ENCODE measurements at places on chromosomes 7 and 10.

- peak; percentile 10 for DNase-seq
Observed at GRCh38 chr10:119595676-119596515, 868 bp downstream of the TIAL1 start.

DNA sequence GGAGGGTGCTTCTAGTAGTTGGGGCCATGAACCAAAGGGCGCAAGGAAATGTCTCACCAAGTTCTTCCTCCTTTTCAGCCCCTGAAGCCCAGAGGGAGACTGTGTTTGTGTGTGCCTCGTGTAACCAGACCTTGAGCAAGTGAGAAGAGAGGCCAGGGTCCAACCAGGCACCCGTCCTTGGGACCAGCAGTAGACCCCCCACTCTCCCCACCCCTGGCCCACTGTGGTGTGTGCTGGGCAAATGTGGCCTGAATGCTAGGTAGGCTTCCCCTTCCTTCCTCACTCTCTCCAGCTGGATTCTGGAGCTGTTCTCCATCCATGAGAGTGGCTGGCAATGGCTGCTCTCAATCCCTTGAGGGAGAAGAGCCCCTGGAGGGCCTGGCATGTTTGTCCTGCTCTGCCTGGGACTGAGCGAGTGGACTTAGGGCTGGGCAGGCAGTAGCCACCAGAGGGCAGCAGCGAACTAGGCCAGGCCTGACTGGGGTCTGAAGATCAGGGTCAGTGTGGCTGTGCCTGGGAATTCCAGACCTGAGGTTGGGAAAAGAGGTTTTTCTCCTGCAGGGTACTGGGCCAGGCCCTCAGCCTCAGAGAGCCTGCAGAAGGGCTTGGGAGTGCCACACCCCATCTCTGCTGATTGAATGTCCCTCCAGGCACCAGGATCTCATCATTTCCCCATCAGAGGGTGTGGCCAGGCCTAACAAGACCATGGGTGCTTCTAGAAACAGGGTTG, 12.5 kb downstream of the SFRP5 start:
- peak; percentile 18 for DNase-seq

- DNase-seq, result peak; percentile 58
Observed at GRCh38 chr7:44072364-44073231, 7.2 kb upstream of the PGAM2 start.

DNA sequence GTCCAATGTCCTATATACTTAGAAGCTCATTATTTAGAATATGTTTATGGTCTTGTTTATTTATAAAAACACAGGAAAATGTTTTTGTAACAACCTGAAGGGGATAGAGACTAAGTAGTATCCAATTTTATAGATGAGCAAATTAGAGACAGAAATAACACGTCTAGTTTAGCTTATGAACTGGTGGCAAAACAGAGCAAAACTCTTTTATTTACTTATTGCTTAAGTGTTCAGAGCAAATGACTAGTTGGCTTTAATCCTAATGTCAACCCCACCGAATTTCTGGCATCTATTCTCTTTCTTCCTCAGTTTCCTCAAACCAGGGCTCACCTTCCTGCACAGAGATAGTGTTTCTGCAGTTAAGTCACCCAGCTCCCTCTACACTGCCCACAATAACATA, 792.8 kb downstream of the REEP3 start:
- DNase-seq, result no peak

- no peak for DNase-seq
Observed at GRCh38 chr10:90738885-90739284, 119.0 kb downstream of the HTR7 start.

- no peak for DNase-seq
Observed at GRCh38 chr10:71832967-71833366, 18.1 kb downstream of the PSAP start.

- DNase-seq, result no peak
Observed at GRCh38 chr7:17661982-17662585, 278.2 kb downstream of the SNX13 start.

DNA sequence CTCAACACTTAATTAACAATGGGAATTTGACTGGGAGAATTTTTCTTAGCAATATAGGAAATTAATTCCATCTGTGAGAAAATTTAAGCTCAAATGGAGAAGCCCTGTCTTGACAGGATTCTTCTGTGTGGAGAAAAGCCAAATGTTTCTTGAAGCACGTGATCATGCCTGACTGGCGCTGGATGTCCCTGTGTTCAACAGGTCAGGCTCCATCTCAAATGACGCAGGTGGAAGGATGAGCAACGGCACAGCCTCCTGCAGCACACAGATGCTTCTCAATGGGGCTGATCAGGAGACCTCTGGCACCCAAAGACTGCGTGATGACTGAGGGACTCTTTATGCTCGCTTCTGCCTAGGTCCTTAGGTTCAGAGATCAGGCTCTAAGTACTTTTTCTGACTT, 143.8 kb downstream of the RSU1 start:
- DNase-seq, result peak; percentile 76

DNA sequence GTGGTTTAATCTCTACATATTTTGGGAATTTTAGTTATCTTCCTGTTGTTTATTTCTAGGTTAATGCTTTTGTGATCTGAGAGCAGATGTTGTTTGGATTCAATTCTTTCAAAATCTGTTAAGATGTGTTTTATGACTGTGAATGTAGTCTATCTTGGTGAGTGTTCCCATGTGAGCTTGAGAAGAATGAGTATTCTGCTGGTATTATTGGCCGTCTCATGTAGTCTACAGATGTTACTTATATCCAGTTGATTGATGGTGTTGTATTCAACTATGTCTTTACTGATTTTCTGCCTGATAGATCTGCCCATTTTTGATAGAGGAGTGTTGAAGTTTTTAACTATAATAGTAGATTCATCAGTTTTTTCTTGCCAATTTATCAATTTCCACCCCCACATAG, 141.4 kb upstream of the FOXP2 start:
- DNase-seq, result no peak

DNA sequence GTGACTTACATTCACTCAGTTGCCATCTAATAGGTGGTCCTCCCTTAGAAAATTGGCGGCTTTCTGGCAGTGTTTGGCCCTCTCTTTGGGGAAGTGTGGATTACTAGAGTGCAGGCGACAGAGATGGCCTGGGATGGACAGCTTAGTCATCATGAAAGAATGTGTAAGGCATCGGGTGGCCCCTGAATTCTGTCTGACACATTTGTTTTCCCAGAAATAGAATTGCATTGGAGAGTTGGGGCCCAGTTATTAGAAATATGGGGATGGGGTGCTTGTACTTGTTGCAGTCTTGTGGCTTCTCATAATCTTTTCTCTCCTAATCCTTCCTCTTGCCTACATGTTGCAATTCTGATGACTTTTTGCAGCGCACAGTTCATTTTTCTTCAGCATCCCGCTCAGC, 13.8 kb downstream of the TCF7L2 start:
- no peak for DNase-seq

DNA sequence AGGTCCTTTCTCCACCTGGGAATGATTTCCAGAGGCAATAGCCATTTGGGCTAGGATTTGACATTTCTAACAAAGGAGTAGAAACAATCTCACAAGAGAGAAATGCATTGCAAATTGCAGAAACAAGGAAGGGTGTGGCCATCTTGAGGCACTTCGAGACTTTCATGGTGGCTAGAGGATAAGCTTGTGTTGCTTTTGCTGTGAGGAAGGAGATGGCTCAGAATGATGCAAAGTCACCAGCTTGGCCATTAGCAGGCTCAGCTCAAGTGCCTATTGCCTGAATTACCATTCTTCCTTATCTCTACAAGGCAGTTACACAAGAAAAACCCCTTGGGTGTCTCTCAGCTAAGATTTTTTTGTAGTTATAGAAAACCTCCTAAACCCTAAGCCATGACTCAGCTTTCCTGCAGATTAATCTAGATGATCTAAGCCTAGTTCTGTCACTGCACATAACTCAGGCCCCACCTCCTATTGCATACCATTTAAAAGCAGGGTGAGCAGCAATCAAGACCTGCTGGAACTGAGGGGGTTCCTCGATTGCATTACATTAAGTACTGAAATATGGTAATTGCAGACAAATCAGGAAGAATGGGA, 683.1 kb downstream of the NRG3 start:
- DNase-seq, result no peak

GRCh38 chr7:30429156-30429530, 49.4 kb downstream of the NOD1 start:
- DNase-seq, result no peak

- no peak for DNase-seq
Observed at GRCh38 chr7:235576-236395, 43.4 kb downstream of the FAM20C start.

- no peak for DNase-seq
Observed at GRCh38 chr7:79876848-79877252, 257.8 kb upstream of the GNAI1 start.

DNA sequence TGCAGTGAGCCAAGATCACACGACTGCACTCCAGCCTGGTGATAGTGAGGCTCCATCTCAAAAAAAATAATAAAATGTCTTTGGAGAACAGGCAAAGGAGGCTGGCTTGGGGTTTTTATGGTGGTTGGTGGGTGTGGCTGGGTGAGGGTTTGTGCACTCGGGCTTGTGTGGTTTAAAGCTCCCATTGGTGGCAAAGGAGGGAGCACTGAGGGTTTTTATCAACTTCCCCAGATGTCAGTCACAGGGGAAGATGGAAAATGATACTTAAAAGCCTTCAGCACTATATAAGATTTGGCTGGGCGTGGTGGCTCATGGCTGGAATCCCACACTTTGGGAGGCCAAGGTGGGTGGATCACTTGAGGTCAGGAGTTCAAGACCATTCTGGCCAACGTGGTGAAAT, 16.3 kb upstream of the RNF216 start:
- DNase-seq, result no peak

GRCh38 chr10:70549962-70550458, 52.5 kb downstream of the PRF1 start:
- no peak for DNase-seq

GRCh38 chr10:71882813-71883659, 32.0 kb upstream of the PSAP start:
- DNase-seq, result no peak

DNA sequence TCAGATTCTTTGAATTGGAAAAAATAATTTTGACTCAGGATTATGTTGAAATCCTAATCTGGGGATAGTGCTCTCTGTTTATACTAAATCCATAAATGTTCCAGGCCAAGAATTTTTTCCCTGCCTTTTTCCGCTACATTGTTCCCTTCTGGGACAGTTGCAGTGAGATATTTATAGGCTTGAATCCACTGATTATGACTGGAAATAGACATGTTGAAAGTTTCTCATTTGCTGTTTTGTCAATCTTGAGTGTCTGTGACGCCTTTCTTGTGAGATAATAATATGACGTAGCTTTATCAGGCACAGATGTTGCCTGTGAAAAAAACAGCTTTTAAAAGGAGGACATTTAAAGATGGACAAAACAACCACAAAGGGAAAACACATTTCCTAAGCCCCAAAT, 155.9 kb downstream of the ARID5B start:
- no peak for DNase-seq

- peak; percentile 7 for DNase-seq
Observed at GRCh38 chr7:49852619-49853462, 79.4 kb downstream of the VWC2 start.

DNA sequence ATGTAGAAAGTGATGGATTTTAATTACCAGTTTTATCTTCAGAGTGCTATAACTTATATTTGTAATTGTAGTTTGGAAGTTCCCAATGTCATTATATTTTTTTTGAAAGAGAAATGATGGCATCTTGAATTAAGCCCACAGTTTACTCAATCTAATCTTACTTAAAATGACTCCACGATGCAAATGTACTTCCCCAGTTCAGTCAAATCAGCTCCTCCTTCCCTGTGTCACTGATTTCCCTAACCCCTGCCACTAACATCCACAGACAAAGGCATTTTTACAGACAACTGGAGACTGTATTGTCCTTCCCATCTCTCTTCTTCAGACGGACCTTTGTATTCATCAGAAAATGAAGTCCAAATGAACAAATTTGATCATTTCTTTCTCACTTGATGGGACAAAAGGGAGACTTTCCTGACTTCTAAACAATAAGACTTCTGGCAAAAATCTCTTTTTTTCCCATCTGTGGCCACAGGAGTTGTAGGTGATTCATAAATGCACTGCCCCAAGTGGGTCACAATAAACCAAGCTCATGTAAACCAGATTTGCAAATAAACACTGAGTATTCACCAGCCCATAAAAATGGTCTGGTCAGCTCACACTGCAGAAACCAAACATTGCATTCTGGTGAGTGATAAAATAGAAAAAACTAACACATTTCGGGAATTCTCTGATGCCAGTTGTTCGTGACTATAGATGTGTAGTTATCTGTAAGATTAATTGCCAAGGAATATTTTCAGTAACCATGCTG, 162.9 kb downstream of the FANK1 start:
- no peak for DNase-seq

DNA sequence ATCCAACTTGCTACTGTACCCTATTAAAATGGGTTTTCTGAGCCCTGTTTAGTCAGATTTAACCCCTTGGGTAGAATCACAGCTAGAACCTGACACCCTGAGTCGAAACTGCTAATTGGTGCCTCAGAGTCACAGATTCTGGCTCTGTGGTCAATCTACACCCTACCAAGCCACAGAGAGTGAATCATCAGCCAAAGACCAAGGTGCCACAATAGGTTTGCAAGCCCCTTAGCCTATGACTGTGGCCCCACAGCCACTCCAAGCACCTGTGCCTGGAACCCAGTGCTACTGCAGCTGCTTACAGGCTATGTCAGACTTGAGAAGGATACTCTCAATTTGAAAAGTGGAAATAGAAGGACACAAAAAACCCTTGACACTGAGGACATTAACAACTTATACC, 202.8 kb upstream of the KCND2 start:
- DNase-seq, result no peak

GRCh38 chr7:102079140-102080018, 207.3 kb upstream of the SH2B2 start:
- DNase-seq, result no peak

DNA sequence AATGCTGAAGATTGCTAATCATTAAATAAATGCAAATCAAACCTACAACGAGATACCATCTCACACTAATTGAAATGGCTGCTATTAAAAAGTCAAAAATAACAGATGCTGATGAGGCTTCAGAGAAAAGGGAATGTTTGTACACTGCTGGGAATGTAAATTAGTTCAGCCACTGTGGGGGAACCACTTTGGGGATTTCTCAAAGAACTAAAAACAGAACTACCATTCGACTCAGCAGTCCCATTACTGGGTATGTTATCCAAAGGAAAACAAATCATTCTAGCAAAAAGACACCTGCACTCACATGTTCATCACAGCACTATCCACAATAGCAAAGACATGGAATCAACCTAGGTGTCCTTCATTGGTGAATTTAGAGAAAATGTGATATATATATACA, 379.0 kb upstream of the CNTNAP2 start:
- no peak for DNase-seq

DNA sequence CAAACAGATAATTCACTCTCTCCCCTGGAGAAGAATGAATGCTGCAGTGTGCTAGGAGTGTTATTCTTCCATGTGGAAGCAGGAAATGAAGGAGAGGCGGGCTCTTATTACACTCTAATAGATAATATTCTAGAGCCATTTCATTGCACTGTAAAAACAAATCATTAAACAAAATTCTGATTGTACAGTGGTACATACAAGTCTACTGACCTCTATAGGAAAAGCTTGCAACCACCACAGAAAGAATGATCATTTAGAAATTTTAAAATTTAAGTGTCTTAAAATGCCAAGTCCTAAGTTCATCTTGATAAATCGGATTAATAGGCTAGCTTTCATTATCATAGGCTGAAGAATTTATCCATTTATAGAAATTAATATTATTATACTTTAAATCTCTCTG, 960.3 kb upstream of the LRRN3 start:
- no peak for DNase-seq

- DNase-seq, result no peak
Observed at GRCh38 chr10:61627266-61627665, 35.5 kb upstream of the CABCOCO1 start.

- DNase-seq, result no peak
Observed at GRCh38 chr10:98449287-98449686, 2.6 kb upstream of the HPS1 start.
